ENCODE measurements at places on chromosomes 6 and 20.

DNA sequence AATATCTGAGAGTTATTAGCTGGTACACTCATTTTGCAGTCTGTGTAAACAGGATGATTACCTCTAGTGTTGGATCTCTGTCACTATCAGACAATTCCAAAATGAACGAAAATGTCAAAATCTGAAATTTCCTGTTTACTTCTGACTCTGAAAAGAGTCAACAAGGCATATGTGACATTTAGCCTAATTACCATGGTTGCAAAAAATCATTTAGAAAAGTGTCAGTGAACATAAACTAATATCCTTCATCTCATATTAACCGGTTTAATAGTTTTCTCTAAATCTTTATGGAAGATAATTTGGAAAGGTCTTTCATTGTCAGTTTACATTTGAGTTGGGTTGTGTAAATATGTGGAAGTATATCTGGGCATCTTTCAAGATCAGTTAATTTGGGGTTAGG lies 431.8 kb upstream of the HSF2 start:
- no peak for DNase-seq

- DNase-seq: no peak
Observed at GRCh38 chr6:154928325-154928922, 66.7 kb upstream of the TIAM2 start.

GRCh38 chr6:2731281-2731909 lies 19.3 kb downstream of the MYLK4 start:
- no peak for DNase-seq

DNA sequence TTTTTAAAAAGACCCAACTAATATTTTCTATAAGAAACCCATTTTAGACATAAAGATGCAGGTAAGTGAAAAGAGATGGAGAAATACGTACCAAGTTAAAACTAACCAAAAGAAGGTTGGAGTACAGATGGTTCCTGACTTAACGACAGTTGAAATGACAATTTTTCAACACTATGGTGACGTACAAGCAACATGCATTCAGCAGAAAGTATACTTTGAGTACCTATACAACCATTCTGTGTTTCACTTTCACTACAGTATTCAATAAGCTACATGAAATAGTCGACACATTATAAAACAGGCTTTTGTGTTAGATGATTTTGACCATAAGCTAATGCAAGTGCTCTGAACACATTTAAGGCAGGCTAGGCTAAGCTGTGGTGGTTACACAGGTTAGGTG lies 228.9 kb downstream of the RNGTT start:
- no peak for DNase-seq

DNA sequence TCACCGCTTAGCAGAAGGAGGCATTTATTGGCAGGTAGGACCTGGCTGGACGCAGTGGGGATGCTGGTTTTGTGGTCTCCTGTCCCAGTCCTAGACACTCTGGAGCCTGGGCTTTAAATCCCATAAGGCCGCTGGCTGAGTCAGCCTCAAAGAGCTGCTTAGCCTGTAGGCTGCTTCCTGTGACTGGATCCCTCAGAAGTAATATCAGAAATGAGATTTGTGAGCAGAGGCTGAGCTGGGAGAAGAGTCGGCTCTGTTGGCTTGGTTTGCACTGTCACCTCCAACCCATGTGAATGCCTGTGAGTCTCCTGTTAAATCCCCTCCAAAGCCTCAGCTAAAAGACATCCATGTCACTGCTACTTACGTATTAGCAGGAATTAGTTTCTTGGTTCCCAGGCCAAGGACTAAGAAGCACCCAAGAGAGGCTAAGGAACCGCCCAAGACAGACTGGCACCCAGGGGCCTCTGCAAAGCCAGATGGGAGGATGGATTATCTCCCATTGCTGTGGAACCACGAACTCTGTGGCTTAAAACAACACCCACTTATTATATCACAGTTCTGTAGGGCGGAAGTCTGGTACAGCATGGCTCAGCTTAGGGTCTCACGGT lies 289.4 kb downstream of the CDC5L start:
- DNase-seq: no peak

GRCh38 chr6:140499607-140500006 lies 1125.2 kb upstream of the CITED2 start:
- DNase-seq: no peak

GRCh38 chr6:163670336-163670735 lies 255.8 kb downstream of the QKI start:
- no peak for DNase-seq

- DNase-seq: no peak
Observed at GRCh38 chr6:162973980-162974379, 246.2 kb downstream of the PACRG start.

DNA sequence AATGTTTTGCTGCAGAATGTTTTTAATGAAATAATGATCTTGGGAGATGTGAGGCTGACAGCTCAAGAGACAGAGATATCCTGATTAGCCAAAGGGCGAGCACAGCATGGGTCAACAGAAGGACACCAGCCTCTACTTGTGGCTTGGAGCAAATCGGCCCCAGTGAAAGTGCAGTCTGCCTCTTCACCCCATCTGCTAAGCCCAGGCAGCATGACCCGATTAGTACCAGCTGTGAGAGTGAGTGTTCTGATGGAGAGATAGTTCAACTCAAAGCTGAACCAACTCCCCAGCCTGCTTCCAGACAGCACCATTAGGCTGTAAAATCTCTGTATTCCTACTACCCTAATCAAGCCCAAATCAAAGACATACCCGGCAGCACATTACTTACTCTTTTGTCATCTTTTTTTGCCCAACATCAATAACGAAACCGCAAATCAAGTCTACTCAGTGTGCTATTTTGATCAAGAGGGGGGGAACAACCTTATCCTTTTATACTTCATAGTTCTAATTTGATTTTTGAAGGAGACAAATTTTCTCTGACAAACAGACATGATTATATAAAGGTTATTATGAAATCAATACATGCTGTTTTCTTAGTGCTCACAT lies 514.1 kb upstream of the NRSN1 start:
- DNase-seq: no peak

GRCh38 chr6:117267054-117267347 lies 1.6 kb downstream of the VGLL2 start:
- no peak for DNase-seq

GRCh38 chr6:24019830-24020229 lies 106.2 kb upstream of the NRSN1 start:
- DNase-seq: no peak

- DNase-seq: no peak
Observed at GRCh38 chr6:44641344-44642031, 254.0 kb downstream of the CDC5L start.

DNA sequence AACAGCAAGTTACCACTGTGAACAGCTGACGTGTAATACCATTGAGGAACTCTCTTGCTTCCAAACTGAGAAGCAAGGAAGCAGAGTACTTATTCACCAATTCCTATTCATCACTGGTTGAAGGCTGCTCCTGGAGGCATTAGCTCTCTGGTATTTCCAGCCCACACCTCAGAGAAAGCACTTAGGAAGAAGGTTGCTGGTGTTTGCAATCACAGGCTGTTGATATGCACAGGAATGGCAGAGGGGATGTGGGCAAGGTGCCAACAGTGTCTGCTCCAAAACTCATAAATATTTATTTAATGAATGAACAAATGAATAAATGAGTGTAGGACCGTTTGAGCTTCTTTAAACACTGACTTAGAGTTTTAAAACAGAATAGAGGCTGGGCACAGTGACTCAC lies 6.9 kb upstream of the RRBP1 start:
- DNase-seq: no peak

GRCh38 chr6:19578481-19578880 lies 258.7 kb upstream of the ID4 start:
- DNase-seq: no peak

- DNase-seq: no peak
Observed at GRCh38 chr6:52540286-52540902, 36.5 kb downstream of the TRAM2 start.

GRCh38 chr20:19706463-19706862 lies 51.6 kb upstream of the RIN2 start:
- DNase-seq: no peak

DNA sequence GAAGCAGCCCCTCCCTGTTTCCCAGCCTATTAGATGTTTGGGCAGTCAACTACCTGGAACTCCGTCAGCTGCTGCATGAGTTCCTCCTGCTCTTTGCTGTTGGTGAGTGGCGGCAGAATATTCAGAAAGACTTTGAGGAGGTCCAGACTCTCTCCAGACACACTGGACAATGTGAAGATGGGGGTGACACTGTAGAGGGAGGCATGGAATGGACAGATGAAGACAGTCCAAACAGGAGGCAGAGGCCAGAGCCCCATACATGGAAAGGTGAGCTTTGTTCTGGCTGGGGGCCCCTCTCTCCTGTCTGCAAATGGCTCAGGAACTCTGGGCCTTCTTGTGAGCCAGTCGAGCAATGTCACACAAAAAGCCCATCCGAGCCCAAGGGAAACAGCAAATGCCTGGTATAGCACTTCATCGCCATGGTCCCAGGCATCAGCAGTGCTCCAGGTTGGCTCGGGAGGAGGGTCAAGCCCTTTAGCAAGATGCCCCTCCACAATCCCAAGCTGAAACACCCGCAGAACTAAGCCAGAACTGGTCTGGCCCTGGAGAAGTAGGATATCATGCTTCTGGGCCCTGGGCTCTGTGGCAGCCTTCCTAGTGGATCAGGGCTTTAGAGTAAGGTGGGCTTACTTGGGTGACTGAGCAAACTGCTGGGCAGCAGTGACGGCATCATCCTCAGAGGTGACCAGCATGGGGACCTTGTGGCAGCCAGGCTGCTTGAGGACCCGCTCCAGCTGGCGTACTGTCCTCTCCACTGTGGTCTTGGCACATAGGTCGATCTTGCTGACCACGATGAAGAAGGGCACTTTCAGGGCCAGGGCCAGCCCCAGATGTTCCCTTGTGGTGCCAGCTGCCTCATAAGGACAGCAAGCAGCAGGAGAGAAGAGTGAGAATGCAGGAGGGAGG lies 4.9 kb downstream of the GTPBP2 start:
- DNase-seq: no peak

DNA sequence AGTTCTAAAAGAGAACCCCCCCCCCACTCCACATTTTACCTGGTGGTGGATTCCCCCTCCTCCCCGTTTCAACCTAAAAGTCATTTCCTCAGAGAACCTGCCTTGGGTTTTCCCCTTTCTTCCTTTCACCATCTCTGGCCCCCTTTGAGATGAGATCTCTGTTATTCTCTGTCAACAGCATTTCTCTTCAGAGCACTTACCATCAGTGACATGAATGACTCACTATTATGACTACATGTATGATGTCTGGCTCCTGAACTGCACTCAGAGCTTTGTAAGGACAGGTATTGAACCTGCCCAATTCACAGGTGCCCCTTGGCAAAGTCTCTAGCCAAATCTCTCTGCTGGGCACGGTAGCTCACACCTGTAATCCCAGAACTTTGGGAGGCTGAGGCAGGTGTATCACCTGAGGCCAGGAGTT lies 61.4 kb upstream of the JARID2 start:
- no peak for DNase-seq

DNA sequence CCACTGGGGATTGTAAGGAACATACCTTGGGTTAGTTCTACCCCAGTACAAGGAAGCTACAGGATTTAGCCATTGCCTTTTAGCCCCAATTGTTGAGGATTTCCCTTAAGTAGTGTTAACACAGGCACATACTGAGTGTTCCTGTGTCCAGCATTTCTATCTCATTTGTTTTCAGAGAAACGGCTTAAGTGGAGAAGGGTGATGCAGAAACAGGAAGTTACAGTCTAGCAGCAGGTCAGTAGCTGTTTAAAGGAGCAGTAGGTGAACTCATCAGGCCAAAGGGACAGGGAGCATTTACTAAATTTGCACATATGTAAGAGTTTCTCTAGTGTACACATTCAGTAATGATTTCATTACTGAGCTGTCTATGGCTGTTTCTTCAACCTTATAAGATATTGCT lies 644.2 kb upstream of the GJE1 start:
- no peak for DNase-seq

DNA sequence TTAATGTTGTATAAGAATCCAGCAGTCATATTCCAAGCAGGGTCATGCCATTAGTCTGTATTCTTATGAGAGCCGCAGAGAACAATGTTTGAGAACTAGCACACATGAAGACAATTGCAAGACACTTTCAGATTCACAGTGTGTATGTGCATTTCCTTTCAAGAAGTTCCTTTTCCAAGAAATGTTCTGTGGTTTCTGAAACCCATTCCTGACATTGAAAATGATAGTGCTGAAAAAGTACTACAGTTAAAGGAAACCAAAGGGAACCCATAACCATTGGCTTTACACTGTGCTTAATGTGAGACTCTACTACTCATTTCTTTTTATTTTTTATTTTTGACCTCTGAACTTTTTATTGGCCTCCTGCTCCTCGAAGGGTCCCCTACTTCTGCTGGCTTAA lies 4.2 kb upstream of the CALHM6 start:
- DNase-seq: no peak

DNA sequence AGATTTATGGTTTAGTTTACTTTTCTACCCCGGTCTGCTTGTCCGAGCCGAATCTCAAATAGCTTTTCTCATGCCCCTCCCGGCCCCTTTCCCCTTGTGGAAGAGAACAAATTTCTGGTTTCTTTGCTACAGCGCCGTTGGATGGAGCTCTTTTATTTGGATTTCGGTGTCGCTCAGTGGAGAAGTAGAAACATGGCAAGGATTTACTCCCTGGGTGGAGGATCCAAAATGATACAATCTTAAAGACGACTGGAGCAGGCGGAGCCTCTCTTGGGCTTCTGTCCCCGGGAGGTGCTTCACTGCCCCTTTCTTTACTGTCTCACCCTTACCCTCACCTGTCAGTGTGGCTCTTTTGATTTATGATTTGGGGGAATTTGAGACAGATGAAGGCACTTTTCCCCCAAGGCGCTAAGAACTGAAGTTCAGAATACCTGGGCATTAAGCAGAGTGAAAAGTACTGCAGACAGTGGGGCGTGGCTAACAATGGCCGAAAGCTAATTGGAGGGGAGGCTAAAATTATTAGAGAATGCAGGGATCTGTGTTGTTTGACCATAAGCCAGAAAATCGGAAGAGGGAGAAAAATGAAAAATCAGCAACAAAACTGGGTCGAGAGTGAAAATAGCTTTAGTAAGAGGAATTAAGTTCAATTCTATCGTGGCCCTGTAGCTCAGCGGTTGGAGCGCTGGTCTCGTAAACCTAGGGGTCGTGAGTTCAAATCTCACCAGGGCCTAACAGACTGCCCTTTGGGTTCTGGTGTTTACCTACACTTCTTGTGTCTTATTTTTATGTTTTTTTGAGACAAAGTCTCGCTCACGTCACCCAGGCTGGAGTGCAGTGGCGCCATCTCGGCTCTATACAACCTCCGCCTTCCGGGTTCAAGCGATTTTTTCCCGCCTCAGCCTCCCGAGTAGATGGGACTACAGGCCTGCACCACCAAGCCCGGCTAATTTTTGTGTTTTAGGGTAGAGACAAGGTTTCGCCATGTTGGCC lies 145.1 kb upstream of the ZNF184 start:
- no peak for DNase-seq

DNA sequence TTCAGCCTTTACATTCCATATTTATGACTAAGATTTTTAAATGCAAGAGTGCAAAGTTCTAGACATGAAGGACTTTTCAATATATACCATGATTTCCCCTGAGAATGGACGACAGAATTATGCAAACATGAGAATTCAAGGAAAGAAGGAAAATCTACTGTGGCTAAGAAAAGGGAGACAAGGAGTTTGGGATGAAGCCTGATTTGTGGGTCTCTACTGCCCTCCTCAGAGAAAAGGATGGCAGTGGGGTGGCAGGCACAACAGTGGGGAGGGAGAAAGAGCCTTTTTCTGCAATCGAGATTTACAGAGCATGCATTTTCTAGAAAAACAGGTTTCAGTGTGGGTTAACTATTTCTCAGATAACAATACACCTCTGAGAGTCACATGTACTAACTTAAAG lies 466.9 kb upstream of the NRSN1 start:
- no peak for DNase-seq

Measured in right lobe of liver (tissue), 6 donors.